ENCODE measurements at places on chromosomes 11 and 22. TPM values are rescaled to one million over a fixed set of nuclear protein-coding genes. Genes with fewer than 3 reads are reported as not detected.

DNA sequence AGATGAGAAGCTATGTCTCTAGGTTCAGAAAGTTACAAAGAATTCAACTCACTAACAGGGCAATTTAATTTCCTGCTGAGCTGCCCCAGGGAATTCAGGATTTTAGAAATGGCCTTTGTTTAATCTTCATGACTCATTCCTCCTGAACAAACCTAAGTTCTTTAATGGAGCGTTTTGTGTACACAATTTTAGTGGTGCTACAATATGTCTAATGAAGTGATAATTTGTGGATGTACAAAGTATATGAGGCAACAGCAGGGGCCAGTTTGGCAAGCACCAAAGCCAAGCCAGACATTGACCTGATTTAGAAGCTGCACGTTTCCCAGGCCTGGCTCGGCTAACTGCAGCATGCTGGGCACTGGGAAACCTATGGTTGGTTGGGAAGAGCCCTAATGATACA lies 34.4 kb upstream of the HEPHL1 start:
- DNase-seq, result no peak

KCNK4 gene
- 0.14 TPM for total RNA-seq

- no peak for DNase-seq
Observed at GRCh38 chr11:95487391-95487790, 256.4 kb upstream of the SESN3 start.

GRCh38 chr11:61861634-61862033 lies 29.7 kb downstream of the FADS3 start:
- no peak for DNase-seq

APOC3 gene
- total RNA-seq, result not detected

GRCh38 chr22:39773976-39774539 lies 119.5 kb downstream of the ENTHD1 start:
- DNase-seq, result no peak

- DNase-seq, result no peak
Observed at GRCh38 chr11:74390697-74391096, 7.5 kb downstream of the PGM2L1 start.

Measured in CD4-positive, alpha-beta T cell (primary cell).